Stimulated activated memory B cell treated with anti-CD40 and anti-IgM and Interleukin-4, amounts not matched to agents 10 μg/mL and 1 μg/mL and 100 μg/mL, for 72 hours (primary cell): ENCODE measurements at places on chromosomes 12 and 14.

DNA sequence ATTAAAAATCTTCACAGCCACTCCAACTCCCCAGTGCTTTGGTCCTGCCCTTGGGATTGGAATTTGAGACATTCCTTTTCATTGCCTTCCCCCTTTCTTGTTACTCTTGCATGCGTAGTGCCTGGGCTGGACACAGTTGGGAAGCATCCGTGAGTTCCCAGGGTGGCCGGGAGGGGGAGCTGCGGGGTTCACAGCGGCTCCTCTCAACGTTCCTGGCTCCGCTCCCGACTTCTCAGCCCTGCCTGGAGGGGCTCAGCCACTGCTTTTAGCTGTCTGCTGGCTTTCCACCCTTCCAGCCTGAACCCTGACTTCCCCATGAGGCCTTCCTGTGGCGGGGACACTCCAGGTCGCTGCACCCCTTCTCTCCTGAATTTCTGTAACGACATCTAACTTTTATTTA, 3.2 kb downstream of the TEX52 start:
- ATAC-seq = no peak

GRCh38 chr14:99907761-99908652, 114.8 kb downstream of the EML1 start:
- no peak for ATAC-seq

DNA sequence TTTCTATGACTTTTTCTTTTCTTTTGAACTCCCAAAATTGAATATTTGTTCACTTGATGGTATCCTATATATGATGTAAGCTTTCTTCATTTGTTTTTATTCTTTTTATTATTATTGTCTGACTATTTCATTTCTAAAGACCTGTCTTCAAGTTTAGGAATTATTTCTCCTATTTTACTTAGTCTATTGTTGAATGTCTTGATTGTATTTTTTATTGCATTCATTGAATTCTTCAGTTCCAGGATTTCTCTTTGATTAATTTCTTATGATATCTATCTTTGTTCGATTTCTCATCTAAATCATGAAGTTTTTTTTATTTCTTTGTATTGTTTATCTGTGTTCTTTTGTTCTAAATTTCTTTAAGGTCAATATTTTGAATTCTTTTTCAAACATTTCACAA, 238.8 kb downstream of the TTC6 start:
- ATAC-seq = no peak

GRCh38 chr12:52777566-52777965, 421 bp upstream of the KRT76 start:
- ATAC-seq = no peak

DNA sequence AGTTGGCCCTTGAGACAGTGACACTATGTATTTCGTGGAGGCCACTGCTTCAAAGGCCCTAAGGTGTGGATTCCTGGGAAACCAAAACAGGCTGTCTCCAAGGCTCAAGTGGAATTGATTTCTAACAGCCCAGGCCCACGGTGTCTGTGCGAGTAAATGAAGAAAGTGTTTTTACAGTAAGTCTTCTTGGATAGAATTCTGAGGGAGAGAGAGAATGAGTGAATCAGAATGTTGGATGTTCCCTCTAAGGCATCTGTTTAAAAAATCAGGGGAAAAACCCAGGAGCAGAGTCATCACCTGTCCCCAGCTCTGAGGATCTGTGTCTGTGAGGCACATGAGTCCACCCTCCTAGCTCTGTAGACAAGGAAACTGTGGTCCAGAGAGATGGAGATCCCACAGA, 22.3 kb upstream of the BDKRB1 start:
- no peak for ATAC-seq

DNA sequence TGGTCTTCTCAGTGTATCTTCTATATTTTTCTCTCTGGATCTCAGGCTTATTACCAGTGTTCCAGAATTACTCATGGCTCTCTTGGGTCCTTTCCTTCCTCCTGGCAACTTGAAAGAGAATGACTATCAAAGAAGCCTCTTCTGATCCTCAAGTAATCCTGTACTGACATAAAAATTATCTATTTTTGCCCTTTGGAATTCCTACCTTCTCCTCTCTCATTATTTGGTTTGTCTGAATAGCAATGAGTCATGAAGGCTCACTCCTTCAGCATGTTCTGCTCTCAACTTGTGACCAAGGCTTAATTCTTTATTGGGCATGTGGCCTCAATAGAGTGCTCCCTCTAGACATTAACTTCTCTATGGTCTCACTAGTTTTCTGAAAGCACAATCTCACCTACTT, 553.6 kb upstream of the ATP2B1 start:
- ATAC-seq = no peak
